HT1080 (cell line): ENCODE measurements at places on chromosomes 3 and 15.
A peak's percentile ranks its signal among the peaks of the same experiment; 100 is the strongest.

- no peak for DNase-seq
These were observed 727.8 kb upstream of the CFAP20DC start for GRCh38 chr3:59777667-59778077.

GRCh38 chr3:179865861-179866505, 170.8 kb downstream of the PEX5L start:
- no peak for DNase-seq

DNA sequence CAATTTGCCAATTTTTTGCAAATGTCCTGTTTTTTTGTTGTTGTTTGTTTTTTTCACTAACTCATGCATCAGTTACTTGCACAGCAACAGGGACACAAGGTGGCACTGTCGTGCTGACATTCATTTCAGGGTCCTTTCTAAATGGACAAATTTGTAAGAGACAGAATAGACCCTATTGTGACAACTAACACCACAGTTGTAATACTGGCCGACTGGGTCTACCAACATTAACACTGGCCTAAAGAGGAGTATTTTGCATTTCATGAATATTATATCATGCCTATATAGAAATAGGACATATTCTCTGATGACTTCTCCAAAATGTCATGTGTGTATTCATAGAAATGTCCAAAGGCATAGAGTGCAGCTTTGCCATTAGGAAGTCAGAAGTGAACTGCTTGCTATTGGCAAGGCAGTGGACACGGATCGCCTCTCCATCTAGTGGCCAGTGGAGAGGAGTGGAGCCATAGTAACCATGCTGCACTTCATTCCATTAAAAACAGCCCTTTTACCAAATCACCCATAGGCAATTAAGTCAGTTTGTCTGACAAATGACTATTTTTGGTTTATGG, 54.8 kb downstream of the ZBTB20 start:
- DNase-seq = peak; percentile 71

DNA sequence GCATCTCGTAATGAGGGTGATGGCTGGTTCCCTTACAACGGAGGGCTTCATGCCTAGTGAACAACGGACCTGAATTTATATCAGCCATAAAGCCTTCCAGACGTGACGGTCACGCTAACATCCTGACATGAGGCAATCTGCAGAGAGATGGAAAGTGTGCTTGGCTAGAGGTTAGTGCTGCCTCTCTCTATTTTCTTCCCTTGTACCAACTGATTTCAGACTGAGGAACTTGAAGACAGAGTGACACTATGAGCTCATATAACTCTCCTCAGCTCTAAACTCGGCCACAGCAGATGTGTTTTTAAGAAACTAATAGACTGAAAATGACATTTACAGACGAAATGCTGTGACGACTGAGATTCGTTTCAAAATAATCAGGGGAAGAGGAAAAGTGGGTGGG, 122.4 kb downstream of the XXYLT1 start:
- no peak for DNase-seq

GRCh38 chr15:26166429-26166828, 303.3 kb upstream of the ATP10A start:
- peak; percentile 40 for DNase-seq

GRCh38 chr3:47156396-47156795, 7.5 kb downstream of the SETD2 start:
- no peak for DNase-seq

- DNase-seq = no peak
These were observed 665 bp downstream of the GATM start for GRCh38 chr15:45377609-45378148.

DNA sequence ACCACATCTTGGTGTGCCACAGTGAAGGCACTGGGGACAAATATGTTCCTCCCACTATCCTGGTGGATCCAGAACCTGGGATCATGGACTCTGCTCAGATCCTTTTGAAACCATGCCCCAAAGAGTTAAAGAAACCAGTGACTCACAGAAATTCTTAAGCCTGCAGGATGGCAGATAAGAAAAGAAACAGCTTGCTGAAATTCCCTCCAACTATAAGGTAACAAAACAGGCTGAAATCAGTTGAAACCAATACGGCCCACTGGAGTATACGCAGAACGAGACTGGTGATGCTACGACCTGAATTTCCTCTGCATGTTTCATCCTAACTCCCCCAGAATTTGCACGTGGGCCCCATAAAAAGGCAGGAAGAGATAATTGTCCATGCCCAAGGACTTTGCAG, 209.6 kb downstream of the TJP1 start:
- peak; percentile 27 for DNase-seq

GRCh38 chr15:67165254-67166253, 88.9 kb downstream of the AAGAB start:
- no peak for DNase-seq

DNA sequence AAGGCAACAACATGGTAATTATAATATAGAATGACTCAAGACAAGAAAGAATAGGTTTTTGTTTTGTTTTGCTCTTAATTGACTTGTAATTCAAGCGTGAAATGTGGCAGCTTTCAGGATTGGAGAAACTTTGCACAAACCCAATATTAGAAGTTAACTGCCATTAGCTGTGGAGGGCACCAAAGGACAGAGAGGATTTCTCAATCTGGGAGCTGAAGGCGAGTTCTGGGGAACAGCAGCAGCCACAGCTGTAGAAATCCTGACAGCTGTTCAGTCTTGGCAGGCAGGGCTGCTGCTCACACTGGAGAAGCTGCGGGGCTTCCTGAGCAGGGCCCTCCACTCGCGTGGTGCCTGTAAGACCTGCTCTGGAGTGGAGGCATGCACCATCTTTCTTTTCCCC, 182.2 kb upstream of the IL12A start:
- no peak for DNase-seq

DNA sequence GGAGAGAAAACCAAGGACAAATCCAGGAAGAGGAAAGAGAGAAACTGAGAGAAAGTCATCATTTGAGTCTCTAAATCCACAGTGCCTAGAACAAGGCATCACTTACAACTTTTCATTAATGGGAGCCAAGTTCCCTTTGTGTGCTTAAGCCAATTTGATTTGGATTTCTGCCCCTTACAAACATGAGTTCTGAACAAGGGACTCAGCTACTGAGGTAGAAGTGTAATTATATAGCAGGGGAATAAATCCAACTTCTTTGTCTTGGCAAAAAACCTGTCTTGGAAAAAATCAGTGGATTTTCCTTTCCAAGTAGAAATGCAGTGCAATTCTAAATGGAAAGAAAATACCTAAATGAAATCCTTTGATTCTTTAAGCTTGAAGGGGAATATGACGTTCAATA, 307.2 kb upstream of the CNTN3 start:
- no peak for DNase-seq

DNA sequence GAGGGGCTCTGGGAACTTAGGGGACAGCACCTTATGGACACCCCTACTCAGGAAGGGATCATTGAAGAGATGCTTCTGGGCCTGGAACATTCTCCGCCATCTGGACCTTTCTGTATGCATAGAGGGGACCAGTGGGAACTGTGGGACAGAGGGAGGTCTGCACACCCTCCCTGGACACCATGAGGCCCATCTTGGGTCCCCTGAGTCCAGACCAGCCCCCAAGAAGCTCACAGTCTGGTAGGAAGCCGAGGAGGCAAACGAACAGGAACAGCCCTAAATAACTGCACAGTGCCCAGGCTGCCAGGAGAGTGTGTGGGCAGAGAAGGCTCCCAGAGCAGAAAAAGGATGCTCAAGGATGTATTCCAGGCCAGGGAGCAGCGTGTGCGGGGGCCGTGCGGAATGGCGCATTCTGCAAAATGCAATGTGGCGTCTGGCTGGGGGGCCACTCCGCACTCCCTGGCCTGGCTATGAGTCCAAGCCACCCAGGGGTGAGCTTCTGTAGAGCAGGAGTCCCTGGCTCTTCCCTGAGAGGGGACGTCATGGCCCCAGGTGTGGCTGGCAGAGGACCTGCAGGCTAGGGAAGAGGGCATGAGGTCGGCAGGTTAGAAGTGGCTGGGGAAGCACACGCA, 24.5 kb upstream of the KLF13 start:
- DNase-seq = no peak

GRCh38 chr3:29880809-29881208, 599.9 kb downstream of the RBMS3 start:
- DNase-seq = no peak

DNA sequence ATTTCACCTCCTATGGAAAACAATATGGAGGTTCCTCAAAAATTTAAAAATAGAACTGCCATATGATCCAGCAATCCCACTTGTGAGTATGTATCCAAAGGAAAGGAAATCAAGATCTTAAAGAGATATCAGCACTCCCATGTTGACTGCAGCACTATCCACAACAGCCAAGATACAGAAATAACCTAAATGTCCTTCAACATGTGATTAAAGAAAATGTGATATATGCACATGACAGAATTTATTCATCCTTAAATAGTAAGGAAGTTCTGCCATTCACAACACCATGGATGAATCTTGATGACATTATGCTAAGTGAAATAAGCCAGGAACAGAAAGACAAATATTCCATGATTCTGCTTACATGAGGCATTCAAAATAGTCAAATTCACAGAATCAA, 303.6 kb upstream of the LRRN1 start:
- no peak for DNase-seq

GRCh38 chr15:68693071-68693470, 114.3 kb downstream of the CORO2B start:
- peak; percentile 57 for DNase-seq

- DNase-seq = peak; percentile 53
These were observed 28.5 kb downstream of the DNAJC13 start for GRCh38 chr3:132445817-132446216.

- DNase-seq = no peak
These were observed 66.5 kb upstream of the PLXND1 start for GRCh38 chr3:129673012-129673411.

- no peak for DNase-seq
These were observed 1.9 kb downstream of the C3orf22 start for GRCh38 chr3:126556637-126557414.

GRCh38 chr3:62951037-62951613, 75.9 kb upstream of the CADPS start:
- DNase-seq = no peak

- no peak for DNase-seq
These were observed 215.2 kb downstream of the POLQ start for GRCh38 chr3:121330634-121331033.

GRCh38 chr3:118505784-118506183, 528.9 kb downstream of the IGSF11 start:
- no peak for DNase-seq

GRCh38 chr3:52345521-52346109, 29.5 kb downstream of the DNAH1 start:
- no peak for DNase-seq
